ENCODE measurements at places on chromosomes 1 and 21.

GRCh38 chr1:24872061-24872850 lies 57.8 kb downstream of the RUNX3 start:
- DNase-seq: no peak

- DNase-seq: no peak
Observed at GRCh38 chr1:183346276-183346732, 71.9 kb downstream of the NMNAT2 start.

GRCh38 chr21:35467566-35467965 lies 418.5 kb upstream of the RUNX1 start:
- DNase-seq: no peak

DNA sequence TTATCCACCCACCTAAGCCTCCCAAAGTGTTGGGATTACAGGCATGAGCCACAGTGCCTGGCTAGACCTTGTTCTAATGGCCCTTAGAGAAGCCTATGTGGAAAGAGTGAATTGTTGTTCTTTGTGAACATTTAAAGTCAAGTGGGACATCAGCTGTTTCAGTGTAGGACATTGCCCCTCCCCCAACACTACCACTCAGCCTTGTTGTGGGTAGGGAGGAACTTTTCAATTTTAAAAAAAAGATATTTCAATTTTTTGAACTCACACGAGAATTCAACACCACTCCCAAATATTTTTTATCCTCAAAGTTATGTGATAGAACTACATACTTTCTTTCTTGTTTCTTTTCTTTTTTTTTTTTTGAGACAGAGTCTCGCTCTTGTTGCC lies 36.7 kb upstream of the TMEM222 start:
- DNase-seq: no peak

DNA sequence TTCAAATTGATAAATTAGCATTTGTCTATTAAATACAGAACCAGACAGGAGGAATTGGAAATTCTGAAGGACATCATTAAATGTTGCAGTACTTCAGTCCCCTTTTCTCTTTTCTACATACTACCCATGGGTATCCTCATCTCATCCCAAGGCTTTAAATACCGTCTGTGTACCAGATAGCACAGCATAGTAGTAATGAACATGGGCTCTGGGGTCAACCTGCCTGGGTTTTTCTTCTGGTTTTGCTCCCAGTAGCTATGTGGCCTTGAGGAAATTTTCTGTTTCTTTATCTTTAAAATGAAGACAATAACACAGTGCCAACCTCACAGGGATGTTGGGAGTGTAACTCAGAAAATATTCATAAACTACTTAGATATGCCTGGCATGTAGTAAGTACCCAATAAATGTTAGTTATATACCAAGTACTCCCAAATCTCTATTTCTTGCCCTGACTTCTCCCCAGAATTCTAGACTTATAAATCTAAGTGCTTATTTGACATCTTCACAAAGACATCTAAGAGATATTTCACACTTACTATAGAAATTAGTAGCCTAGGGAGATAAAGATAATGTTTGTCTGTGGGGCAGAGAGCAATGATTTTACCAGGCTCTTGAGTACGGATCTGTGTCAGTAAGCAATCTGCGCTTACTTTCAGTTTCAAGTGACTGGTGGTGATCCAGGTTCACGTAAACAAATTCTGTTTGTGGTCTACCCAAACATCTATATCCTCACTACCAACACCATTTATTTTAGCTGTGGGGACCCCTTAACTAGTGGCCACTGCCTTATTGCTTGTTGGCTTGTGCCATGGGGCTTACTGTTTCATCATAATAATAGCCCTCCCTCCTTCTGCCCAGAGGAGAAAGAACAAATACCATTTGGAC lies 37.3 kb downstream of the VANGL2 start:
- DNase-seq: no peak

GRCh38 chr1:185966471-185966870 lies 232.3 kb downstream of the HMCN1 start:
- DNase-seq: no peak

- DNase-seq: no peak
Observed at GRCh38 chr1:219549215-219549614, 63.7 kb downstream of the ZC3H11B start.

DNA sequence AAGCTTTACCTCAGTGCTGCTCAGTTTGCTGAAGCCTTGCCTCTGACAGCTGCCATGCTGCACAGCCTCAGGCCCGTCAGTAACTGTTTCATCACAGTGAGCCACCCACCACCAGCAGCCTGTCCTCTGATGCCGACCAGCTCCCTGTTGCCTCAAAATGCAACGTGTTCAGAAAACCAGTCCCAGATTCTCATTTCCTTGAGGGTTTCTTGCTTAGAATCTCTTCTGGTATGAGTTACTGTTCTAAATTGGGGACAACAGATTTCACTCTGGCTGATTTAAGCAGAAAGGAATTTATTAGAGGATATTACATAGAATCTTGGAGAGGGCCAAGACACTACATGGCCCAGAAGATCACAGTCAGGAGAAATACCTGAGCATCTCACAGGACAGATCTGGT lies 11.0 kb downstream of the UBL4B start:
- DNase-seq: no peak

- no peak for DNase-seq
Observed at GRCh38 chr1:3403388-3404231, 50.9 kb upstream of the ARHGEF16 start.

DNA sequence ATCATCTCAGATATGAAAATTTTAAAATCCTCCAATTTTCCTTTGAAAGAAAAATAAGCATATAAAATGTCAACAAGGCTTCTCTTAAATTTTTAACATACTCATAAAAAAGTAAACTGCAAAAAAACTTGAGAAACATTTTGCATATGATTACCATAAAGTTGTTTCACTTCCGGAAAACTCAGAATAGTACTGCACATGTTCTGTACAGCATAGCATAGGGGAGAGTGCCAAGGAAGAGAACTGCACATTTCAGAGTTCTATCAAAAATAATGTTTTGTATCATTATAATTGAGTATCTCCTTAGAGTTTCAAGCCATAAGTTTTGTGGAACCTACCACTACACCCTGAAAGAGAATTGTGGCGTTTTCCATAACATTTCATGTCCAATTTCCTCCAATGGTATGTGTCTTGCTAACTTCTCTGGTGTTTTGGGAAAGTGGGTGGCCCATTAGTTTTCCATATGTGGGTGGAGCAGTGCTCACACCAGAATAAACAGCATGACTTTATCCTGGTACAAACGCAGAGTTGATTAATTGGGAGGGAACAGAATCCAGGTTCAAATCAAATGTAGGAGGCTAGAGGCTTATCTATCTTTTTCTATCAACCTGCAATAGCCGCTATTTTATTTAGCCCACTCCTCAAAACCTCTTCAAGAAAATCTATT lies 430.9 kb downstream of the LMO4 start:
- DNase-seq: no peak

DNA sequence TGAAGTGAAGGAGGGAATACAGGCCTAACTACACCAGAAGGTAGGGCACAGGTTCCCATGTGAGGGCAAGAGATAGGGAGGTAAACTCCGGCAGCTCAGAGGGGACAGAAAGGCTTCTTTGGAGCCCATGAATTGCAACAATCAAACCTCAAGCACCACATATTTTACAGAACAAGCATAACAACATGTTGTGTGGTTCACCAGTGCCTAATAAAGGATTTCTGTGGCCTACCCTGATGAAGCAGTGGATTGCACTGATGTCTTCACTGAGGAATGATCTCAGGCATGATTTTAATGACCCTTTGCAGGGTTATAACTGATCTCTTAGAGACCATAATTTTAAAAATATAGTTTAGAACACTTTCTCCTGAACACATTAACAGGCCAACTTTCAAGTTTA lies 77.4 kb downstream of the RUNX1 start:
- no peak for DNase-seq

GRCh38 chr1:173852105-173852504 lies 15.7 kb downstream of the GAS5 start:
- DNase-seq: no peak

DNA sequence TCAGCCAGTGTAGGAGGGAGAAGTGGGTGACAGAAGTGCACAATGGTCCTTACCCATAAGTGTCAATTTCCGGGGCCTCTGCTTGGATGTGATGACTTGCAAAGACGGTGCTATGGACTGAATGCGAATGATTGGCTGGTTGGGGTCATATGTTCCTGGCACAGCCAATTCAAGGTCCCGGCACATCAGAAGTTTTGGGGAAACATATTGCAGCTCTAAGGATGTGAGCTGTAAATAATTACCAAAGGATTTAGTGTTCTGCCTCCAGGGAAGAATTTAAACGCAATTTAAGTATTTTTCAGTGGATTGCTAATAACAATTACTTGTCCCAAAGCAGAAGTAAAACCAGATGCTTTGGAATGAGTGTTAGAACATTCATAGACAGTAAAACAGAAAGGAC lies 26.9 kb upstream of the EXOSC10 start:
- DNase-seq: no peak

DNA sequence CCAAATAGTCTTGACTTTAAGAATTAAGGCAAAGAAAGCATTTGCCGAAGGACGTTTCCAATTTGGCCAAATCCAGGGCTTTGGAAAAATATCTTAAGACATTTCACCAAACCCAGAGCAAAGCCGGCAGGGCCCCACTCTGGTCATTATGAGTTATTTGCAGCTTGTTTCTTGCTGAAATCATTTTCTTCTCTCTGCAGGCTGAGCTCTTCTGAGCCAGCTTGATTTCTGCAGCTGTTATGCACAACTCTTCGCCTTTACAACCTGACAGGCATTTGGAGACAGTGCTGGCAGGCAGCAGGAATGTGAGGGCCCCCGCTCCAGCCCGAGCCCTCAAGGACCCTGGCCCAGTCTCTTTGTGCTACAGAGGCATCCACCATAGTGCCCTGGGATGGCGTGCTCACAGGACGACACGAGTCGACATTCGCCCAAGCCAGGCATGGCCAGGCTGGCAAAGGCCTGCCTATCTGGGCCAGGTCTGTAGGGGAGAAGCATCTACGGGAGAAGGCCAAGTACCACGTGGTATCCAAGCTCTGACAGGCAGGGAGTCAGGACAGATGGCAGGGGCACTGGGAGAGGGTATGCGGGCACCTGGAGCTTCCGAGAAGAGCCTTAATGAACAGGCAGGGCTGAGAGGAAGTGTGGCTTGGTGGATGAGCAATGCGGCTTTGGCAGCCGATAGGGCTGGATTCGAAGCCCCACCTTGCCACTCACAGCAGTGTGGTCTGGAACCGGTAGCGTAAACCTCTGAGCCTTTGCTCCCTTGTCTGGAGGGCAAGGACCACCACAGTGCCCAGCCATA lies 32.3 kb downstream of the SYF2 start:
- no peak for DNase-seq

DNA sequence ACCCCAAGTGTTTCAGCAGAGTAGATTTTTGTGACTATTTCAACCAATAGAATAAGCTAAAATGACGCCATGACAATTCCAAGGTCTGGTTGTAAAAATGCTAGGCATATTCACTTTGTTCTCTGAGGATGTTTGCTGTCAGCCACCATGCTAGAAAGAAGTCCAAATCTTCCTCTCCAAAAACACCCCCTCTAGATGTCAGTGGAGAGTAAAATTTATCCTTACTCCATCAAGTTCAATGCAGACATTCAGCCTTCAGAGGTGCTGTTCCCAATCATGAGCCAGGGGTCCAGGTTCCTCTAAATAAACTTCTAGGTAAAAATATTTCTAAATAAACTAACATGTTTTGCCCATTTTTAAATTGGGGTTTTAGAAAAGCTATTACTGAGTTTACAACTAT lies 395.4 kb upstream of the ADAMTS5 start:
- DNase-seq: no peak

DNA sequence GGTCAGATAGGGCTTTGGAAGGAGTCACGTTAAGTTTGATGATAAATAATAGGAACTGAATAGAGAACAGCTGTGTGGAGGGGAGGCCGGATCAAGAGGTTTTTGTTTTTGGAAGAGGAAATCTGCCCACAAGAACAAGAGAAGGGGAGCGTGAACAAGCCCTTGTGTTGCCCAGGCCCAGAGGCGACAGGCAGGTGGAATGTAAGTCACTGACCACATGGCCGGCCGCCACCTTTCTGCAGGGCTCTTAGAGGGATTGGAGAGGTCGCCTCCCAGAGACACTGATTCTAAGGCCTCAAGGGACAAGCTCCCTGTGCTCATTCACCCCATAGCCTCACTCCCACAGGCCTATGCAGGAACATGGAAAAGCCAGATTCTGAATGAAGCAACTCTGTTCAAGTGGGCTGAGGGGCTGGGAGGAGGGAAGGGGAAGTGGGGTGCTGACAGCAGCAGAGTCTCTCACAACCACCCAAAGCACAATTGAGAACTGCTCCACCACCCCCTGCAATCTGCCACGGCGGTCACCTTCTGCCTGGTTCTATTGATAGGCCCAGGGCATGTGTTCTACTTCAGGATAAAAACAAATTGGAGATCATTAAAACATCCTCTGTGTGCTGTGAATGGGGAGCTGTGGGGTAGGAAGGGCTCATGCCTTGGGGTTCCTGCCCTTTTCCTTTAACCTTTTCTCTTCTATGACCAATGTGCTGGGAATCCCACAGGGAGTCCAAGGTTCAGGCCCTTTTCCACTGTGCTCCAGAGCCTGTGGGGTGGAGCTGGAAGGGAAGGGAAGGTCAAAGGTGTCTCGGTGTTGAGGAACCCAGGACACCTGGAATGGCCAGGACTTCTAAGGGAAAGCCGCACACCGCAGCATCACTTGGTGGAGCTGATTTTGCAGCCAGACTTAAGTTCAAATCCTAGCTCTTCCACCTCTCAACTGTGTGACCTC lies 63.3 kb upstream of the PARP1 start:
- DNase-seq: no peak

GRCh38 chr1:11979028-11979850 lies 1.0 kb upstream of the MFN2 start:
- DNase-seq: no peak

DNA sequence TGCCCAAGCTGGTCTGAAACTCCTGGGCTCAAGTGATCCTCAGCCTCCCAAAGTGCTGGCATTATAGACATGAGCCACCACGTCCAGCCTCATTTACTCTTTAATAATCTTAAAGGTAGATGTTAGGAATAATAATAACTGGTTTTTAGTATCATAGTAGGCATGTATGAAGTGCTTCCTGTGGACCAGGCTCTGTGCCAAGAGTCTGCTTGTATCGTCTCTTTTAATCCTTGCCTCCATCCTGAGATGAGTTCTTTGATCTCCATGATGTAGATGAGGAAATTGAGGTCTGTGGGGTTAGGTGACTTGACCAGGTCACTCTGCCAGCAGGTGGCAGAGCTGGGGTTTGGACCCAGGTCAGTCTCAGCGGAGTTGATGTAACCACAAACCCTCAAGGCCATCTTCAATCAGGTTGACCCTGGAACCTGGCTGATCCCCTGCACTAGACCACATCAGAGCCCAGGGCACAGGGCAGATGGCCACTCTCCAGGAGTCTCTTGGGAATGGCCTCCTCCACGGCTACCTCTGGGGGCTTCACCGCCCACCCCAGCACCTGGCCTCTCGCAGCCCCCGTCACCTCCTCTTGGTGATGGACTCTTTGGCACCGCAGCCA lies 11.3 kb downstream of the EFHD2 start:
- no peak for DNase-seq

Measured in glomerular endothelial cell (primary cell).